Activated T-helper 1 cell treated with Interleukin-2 at 50 U/mL for 16 hours (primary cell): ENCODE measurements at places on chromosomes 7 and 10.

GRCh38 chr7:128408709-128409595 lies 830 bp downstream of the IMPDH1 start:
- DNase-seq, result no peak

GRCh38 chr10:11517150-11517549 lies 94.3 kb downstream of the USP6NL start:
- no peak for DNase-seq

- DNase-seq, result no peak
Measured at GRCh38 chr7:82210416-82211184, 233.0 kb downstream of the CACNA2D1 start.

- DNase-seq, result no peak
Measured at GRCh38 chr7:151592868-151593486, 73.3 kb upstream of the RHEB start.

GRCh38 chr10:49568235-49568634 lies 29.3 kb upstream of the ERCC6 start:
- DNase-seq, result no peak

- no peak for DNase-seq
Measured at GRCh38 chr10:1100691-1101368, 44.6 kb downstream of the WDR37 start.

GRCh38 chr7:25643286-25643685 lies 415.0 kb upstream of the NPVF start:
- DNase-seq, result no peak

GRCh38 chr10:24866604-24867583 lies 85.5 kb downstream of the PRTFDC1 start:
- DNase-seq, result no peak

GRCh38 chr7:98278936-98279335 lies 2.5 kb upstream of the BRI3 start:
- no peak for DNase-seq

- no peak for DNase-seq
Measured at GRCh38 chr7:47024991-47025390, 556.9 kb downstream of the TNS3 start.

GRCh38 chr10:22049635-22050034 lies 46.1 kb upstream of the DNAJC1 start:
- DNase-seq, result no peak

- no peak for DNase-seq
Measured at GRCh38 chr7:18087687-18088078, 60.0 kb upstream of the PRPS1L1 start.

DNA sequence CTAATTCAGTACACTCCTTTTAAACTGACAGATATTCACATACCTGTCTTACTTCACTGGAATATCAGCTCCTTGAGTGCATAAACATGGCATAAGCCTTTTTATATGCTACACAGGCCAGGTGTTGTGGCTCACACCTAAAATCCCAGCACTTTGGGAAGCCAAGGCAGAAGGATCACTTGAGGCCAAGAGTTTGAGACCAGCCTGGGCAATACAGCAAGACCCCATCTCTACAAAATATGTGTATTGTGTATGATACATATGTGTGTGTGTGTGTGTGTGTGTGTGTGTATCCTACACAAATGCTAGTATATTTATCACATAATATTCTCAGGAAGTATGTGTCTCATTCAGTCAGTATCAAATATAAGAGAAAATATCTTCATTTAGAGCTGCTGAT lies 45.3 kb downstream of the DNAJC12 start:
- no peak for DNase-seq

- DNase-seq, result no peak
Measured at GRCh38 chr10:131928248-131929095, 27.7 kb downstream of the PPP2R2D start.

- DNase-seq, result no peak
Measured at GRCh38 chr10:121049923-121050322, 198.8 kb downstream of the WDR11 start.

DNA sequence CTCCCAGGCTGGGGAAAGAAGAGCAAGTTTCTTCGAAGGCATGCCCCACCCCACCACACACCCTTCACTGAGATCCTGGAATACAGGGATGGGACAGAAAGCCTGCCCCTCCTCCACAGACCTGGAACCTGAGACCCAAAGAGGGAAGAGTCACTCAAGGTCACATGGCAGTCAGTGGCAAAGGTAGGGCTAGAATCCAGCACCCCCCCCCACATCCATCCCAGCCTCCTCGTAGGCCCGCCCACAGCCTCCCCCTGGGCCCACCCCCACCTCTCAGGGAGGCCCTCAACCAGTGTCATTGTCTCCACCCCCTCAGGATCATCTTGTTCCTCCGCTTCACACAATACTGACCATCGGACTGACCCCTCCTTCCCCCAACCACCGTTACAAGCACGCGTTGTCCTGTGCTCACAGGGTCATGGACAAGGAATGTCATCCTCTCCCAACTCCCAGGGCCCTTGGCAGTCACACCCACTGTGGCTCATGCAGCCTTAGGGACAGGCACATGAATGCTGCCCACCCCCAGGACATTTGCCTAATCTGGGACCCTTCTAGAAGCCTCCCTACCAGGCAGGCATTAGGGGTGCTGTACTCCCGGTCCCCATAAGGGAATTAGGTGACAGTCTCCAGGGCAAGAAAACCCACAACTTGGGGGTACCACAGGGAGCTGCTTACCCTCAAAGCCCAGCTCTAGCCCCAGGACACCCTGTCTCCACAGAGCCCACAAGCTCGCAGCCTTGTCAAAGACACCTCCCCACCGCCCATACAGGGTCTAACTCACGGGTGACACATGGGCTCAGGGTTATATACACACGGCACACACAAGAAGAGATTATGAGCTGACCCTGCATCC lies 1.4 kb downstream of the KCNH2 start:
- DNase-seq, result no peak

- no peak for DNase-seq
Measured at GRCh38 chr10:112166800-112167199, 16.8 kb downstream of the GPAM start.

GRCh38 chr10:57815949-57816348 lies 451.7 kb downstream of the IPMK start:
- no peak for DNase-seq

DNA sequence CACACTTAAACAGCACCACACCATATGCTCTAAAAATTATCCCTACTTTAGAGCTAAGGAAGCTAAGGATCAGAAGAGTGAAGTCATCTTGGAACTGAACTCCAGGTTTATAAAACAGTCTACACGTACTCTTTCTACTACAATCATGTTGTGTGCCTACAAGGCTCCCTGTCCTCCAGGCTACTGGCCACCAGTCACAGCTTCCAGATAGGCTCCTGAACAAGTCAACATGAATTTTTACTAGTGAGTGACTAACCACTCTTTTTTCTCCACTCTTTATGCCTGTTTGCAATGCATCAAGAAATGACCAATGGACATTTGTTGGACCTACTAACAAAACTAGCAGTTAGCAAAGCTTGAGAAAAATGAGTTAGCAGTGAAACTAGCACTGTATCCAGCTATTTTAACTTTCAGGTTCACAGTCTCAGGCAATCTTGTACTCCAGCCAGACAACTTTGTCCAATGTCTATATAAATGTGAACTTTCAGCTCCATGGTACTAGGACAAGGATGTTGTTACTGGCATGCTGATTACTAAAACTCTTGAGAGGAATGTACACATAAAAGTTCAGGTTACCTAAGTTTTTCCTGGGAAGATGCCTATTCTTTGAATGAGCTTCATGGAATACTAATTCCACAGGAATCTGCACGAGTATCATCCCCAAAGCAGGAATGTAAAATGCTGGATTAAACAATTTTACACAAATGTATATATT lies 180.0 kb downstream of the BTAF1 start:
- DNase-seq, result no peak

DNA sequence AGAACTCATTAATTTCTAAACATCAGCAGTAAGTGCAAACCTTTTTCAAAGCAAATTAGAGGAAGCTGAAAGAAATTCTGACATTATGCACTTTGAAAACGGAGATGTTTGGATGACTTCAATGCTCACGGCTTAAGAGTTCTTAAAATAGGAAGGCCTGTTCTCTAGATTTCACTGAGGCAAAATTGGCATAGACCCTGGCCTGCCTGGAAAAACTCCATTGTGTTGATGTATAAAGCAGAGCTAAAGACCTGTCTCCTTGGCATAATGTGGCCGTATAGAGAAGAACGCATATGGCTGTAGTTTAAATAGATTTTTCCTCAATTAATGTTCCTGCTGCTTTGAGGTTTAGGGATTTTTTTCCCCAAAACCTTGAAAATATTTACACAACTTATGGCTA lies 24.5 kb upstream of the AGMO start:
- DNase-seq, result no peak

- no peak for DNase-seq
Measured at GRCh38 chr7:138864667-138865066, 66.7 kb upstream of the ATP6V0A4 start.

DNA sequence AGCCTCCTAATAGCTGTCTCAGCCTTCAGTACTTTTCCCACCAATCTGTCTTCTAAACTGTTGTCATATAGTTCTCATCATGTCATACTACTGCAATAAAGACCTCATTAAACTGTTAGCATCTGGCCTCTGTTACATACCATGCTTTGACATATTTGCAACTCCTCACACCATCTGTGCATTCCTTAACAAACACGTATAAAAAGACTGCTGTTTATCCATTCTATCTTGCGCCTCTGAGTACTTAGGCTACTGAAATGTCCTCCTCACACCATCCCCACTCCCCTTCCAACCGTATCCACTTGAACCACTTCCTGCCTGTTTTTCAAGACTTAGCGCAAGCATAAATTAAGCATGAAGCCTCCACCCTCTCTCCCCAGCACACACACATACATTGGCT lies 41.6 kb downstream of the SLC16A9 start:
- DNase-seq, result no peak

GRCh38 chr7:101402081-101402779 lies 39.6 kb downstream of the COL26A1 start:
- DNase-seq, result no peak

DNA sequence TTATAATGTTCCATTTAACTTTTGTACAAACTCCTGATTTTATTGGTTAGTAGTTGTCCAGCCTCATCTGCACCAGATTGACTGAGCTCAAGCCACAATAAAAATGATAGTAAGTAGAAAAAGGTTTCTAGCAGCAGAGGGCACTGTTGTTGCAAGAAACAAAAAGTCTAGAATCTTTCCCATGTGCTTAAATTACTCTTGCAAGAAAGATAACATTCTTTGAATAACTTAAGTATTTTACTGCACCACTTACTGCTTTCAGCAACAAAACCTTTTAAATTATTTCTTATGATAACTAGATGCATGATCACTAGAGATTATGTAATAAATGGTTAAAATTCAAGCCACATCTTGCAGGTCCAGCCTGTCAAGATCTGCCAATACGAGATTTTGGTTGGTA lies 27.0 kb downstream of the LMOD2 start:
- no peak for DNase-seq

DNA sequence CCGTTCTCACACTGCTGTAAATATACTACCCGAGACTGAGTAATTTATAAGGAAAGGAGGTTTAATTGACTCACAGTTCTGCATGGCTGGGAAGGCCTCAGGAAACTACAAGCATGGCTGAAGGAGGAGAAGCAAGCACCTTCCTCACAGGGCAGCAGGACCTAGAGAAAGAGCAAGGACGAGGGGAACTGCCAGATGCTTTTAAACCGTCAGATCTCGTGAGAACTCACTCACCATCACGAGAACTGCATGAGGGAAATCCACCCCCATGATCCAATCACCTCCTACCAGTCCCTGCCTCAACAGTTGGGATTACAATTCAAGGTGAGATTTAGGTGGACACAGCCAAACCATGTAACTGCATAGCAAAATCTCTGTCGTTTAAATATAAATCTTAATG lies at the start of gene EBLN1:
Gene EBLN1 (minus strand): TSS at position 174 of the 400 bp plus-strand sequence. CDS start 8,032 bp downstream, outside the sequence.
- DNase-seq, result no peak

DNA sequence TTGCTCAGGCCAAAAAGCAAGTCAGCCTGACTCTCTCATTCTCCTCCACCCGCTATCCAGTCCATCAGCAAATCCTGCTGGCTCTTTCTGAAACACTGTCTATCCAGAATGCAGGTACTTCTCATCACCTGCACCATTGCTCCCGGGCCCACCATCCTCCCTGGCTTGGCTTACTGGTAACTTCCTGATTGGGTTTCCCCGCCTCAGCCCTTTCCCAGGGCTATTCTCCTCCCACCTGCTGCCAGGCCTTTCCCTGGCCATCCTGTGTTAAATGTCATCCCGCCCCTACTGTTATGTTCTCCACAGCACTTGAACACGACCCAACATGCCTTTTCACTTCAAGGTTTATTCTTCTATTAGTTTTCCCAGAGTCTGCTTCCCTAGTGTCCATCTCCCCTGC lies 124.0 kb downstream of the CNNM2 start:
- no peak for DNase-seq

DNA sequence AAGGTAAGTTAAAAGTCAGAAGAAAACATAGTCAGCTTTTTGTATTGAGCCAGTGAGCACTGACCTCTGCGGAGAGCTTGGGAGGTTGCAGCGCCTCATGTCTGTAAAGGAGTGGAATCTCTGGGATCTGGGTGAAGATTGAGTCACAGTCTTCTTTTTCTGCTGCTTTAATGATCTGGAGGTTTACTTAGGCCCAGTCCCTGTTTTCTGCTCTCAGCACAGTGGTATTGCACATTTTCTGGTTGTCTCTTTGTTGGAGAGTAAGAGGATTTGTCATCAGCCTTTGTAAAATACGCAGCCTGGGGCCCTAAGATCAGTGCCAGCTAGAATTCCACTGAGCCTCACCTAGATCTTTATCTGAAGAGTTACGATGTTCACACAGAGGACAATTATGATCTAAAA lies 58.3 kb upstream of the GJD4 start:
- DNase-seq, result no peak

- no peak for DNase-seq
Measured at GRCh38 chr10:13311177-13311575, 11.3 kb upstream of the PHYH start.

GRCh38 chr7:1758028-1758858 lies 88.2 kb downstream of the ELFN1 start:
- no peak for DNase-seq

DNA sequence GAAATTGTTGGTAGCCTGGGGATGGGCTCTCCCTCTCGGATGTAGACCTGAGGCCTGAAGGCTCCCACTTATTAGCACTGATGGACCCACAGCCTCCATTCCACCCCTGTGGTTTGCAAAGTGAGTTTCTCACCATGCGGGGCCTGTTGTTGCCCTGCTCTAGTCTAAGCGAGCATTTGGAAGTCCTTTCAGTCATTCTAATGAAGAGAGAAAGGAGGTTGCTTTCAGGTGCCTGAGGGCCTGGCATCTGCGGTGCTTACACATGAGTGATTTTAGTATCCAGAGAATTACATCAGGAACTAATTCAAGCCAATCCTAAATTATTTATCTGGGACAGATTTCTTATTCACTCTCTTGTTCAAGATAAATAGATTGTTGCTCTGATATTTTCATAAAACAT lies 61.6 kb downstream of the NAMPT start:
- DNase-seq, result no peak

DNA sequence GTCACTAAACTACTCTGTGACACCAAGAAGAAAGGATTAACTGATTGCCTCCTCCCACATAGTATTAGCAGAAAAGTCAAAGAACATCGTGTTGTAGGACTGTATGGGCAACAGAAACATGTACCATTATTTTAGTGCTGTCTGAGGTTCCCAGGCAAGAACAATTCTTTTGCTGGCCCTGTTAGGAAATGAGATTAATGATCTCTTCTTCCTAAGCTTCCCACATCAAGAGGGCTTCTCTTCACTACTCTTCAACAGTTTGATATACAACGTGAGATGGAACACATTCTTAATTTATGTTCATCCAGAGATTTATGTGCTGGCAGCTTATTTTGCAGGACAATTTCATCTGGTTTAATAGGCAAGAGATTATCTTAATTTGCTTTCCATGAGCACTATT lies 219.6 kb downstream of the DOCK4 start:
- no peak for DNase-seq
